ENCODE measurements at places on chromosomes 12 and 14.

GRCh38 chr14:93263416-93263815 is 56.4 kb downstream of the UBR7 start:
- DNase-seq: peak; percentile 17

DNA sequence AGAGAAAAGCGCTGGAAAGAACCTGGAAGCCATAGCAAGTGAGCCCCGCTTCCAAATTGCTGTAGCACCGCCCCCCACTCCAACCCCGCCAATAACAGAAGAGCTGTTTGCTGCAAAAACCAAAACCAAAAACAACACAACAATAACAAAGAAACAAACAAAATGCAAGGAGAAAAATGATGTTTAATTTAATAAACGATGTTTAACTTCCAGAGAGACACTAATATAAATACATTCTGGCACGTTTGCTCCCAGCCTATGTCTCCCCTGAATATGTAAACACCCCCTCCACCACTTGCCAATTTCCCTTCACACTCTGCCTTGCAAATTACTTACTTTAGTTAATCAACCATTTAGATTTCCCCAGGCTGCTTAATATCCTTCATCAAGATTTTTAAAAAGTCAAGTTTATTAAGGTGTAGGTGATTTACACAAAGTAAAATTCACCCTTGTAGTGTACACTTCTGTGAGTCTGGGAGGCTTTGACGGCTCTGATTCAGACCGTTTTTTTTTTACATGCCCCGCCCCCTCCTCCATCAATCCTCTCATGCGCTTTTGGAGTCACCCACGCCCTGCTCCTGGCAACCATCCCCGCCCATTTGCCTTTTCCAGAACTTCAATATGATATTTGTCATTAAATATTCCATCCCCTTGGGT is 482 bp upstream of the IFI27L2 start:
- peak; percentile 83 for DNase-seq

GRCh38 chr14:69827560-69827959 is 30.5 kb upstream of the SLC10A1 start:
- no peak for DNase-seq

DNA sequence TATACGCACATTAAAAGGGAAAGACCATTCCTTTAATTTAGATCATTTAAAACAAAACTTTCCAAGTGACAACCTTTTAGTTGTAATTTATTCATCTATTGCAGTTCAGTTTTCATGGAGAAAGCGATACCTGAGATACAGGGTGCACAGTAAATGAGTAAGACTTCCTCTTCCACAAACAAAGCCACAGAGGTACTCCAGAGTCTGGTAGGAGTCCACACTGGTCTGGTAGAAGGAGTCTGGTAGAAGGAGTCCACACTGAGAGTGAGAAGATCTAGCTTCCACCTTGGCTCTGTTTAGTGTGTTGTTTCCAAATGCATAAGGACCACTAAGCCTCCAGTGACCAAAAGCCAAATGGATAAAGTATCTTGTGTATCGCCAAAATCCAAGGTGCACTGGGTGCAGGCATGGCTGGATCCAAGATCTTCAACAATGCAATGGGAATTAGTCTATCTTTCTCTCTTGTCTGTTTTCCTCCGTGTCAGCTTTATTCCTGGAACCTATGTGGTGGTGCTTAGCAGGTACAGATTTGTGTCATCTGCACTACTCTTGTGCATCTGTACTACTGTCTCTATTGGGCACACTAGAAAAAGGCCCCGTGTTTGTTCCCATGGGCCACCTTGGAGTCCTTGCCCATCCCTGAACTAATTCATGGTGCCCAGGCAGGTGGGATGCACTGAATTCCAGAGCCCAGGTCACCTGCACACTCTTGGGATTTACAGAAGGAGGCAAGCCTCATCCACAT is 331.1 kb downstream of the BCL11B start:
- DNase-seq: no peak

GRCh38 chr14:24377126-24377525 is 9.1 kb downstream of the NFATC4 start:
- DNase-seq: no peak

DNA sequence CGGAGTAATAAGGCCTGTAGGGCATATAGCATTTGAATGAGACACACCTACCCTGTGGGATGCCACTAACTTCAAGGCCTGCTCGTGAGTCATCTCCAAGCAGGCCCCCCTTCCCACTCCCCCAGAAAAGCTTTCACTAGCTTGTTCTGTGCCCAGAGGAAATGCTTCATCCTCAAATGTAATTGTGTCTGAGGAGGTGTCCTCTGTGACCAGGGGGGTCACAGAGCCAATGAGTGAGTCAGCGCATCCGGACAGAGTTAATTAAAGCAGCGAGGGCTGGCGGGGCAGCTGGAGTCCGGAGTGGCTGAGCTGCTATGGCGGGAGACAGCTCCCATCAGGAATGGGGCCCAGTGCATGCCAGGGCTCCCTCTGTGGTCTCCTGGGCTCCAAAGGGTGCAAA is 27.0 kb upstream of the ESRRB start:
- peak; percentile 86 for DNase-seq

GRCh38 chr14:63918411-63918810 is 65.6 kb downstream of the SYNE2 start:
- no peak for DNase-seq

- no peak for DNase-seq
Measured at GRCh38 chr12:948238-948637, 1.3 kb downstream of the RAD52 start.

DNA sequence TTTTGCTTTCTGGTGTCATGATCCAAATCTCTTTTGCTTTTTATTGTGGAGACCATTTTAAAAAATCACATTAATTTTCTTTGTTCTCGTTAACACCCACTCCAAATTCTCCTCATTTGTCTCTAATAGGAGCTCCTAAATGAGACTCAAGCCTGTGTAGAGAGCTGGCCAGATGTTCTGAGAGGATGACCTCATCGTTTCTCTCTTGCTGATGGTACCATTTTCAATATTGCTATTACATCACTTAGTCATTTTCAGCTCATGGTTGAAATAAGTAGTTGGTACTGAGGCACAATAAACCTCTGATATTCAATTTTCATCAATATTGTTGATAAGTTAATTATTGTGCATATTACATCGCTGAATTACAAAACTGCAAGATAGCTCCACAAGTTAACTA is 31.5 kb downstream of the SPTB start:
- DNase-seq: no peak

- no peak for DNase-seq
Measured at GRCh38 chr14:58635091-58635830, 2.5 kb upstream of the DACT1 start.

GRCh38 chr12:95881331-95881955 is 22.7 kb downstream of the SNRPF start:
- peak; percentile 28 for DNase-seq

- no peak for DNase-seq
Measured at GRCh38 chr12:622416-622815, 40.8 kb downstream of the NINJ2 start.

DNA sequence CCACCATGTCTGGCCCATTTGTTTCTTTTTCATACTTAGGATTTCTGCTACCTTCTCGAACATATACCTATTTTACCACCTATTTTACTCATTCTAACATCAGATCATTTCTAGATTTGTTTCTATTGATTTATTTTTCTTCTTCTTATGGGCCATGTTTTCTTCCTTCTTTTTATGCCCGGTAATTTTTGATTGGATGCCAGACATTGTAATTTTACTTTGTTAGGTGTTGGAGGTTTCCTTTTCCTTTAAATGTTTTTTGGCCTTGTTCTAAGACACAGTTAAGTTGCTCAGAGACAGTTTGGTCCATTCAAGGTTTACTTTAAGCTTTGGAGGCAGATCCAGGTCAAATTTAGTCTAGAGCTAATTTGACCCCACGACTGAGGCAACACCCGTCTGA is 14.7 kb upstream of the BEGAIN start:
- no peak for DNase-seq

- no peak for DNase-seq
Measured at GRCh38 chr12:43098071-43098470, 453.9 kb downstream of the ADAMTS20 start.

DNA sequence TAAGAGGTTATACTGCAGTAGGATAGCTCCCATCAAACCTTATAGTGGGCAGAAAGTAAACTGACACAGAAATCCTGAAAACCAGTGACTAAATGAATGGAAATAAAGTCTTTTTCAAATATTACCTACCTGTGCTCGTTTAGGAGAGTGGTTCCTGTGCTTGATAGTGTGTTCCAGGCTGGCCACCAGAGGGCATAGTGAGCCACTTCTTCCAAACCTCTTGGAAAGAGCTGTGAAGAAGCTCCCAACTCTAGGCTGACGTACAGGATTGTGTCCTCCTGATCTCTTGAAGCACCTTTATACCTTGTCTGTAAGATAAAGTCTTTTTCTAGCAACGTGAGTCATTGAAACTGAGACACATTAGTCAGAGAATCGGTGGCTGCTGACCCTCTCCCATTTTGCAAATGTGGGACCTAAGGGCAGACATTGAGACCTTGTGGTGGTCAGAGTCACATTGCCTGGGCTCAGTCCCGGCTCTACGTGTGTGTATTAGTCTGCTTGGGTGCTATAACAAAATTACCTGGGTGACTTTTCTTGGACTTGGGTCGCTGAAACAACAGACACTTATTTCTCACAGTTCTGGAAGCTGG is 17.6 kb downstream of the TDP1 start:
- peak; percentile 70 for DNase-seq

DNA sequence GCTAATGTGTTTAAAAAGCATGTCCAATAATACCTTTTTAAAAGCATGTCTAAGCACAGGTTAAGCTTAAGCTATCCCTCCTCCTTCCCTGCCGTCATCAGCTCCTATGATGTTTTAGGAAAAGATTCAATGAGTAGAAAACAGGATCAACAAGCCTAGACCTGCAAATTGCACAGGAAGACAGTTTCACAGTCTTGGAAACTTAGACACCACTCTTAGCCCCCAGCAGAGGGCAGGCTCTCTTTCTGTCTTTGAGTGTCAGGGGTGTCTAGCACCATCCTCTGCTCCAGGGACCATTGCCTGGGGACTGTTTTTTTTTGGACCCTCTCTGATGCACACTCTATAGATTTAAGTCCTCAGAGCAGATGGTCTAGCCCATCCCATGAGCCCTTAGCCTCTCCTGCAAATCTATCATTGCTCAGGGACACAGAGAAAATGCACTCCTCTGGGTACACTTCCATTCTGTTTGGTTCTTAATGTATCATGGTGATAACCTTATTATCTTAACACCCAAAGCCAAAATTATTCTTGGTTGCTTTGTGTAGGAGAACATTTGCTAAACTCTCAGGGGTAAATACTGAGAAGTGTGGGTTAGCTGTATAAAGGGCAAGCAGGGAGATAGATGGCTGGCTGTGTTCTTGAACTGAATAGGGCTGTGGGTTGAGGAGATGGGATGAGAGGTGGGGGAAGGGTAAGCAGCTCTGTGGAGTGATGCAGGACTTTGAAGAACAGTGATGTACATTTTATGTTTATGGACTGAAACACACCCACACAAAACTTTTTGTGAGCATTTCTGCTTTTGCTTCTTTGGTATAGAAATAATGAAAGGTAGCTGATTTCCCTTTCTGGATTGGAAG is 259.9 kb upstream of the DDHD1 start:
- peak; percentile 40 for DNase-seq

GRCh38 chr14:86153480-86153879 is 623.5 kb downstream of the FLRT2 start:
- peak; percentile 0 for DNase-seq

DNA sequence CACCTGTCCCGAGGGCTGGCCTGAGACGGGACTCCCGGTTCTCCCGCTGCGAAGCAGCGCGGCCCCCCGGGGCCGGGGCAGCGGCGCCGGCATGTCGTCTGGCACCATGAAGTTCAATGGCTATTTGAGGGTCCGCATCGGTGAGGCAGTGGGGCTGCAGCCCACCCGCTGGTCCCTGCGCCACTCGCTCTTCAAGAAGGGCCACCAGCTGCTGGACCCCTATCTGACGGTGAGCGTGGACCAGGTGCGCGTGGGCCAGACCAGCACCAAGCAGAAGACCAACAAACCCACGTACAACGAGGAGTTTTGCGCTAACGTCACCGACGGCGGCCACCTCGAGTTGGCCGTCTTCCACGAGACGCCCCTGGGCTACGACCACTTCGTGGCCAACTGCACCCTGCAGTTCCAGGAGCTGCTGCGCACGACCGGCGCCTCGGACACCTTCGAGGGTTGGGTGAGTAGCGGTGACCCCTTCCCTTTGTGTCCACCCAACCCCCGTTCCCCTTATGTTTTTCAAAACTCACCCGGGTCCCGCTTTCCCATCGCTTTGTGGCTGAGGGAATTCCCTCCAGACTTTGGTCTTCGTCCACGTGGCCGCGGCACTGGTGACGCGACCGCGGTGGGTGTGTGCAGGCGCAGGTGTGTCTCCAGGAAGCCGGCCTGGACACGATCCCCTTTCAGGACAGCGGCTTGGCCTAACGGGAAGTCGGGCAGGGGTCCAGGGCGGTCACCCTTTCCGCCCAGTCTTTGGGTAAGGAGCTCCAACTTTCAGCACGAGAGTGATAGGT is 826 bp downstream of the PRKCH start:
- DNase-seq: no peak

DNA sequence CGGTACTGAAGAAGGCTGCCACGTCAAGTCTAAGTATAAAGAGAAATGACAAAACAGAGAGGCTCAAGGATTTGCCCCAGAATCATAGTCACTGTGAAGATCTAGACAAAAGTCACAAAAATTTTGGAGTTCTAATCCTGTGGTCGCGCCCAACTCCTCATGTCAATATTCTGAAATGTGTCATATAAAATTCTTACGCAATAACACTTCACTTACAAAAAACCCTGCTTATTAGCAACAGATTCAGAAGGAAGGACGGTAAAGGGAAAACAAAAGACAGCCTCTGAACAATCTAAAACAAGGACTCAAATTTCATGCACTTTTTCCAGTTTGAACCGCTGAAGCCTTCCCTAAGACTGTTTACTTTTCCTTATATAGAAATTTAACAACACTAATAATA is 94.7 kb downstream of the TSPAN8 start:
- no peak for DNase-seq

GRCh38 chr14:104722938-104723650 is 935 bp upstream of the ADSS1 start:
- DNase-seq: no peak

GRCh38 chr14:52351233-52352060 is 37.3 kb downstream of the PTGER2 start:
- DNase-seq: peak; percentile 72

DNA sequence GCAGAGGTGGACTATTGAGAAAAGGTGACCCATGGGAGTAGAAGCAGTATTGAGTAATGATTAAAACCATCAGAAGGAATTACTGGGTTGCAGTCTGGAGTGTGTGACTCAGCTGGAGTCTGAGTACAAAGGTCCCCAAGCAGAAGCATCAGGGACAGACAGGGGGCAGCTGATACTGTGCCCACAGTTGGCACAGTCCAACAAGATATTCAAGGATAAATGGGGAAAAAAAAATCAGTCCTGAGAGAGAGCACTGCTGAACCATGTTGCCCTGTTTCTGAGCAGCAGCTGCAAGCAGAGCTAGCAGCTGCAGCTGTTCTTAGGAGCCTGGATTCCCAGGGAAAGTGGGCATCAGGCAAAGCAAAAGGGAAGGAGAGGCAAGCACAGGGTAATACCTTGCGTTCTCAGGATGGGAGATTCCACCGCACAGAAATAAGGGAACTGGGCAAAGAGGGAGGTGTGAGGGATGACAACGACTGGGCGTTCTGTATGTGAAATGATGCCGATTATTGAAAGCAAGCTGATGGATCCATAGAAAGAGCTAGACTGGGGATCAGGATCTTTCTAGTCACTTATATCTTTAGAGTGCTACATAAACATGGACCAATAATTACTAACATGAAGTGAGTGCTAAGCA is 17.7 kb downstream of the NEUROD4 start:
- no peak for DNase-seq

Data from ELR (cell line).